ENCODE measurements at places on chromosomes 3 and 15. TPM values are rescaled to one million over a fixed set of nuclear protein-coding genes. Genes with fewer than 3 reads are reported as not detected.

- no peak for DNase-seq
These were observed 222.3 kb upstream of the LYSMD4 start for GRCh38 chr15:99955532-99955931.

DNA sequence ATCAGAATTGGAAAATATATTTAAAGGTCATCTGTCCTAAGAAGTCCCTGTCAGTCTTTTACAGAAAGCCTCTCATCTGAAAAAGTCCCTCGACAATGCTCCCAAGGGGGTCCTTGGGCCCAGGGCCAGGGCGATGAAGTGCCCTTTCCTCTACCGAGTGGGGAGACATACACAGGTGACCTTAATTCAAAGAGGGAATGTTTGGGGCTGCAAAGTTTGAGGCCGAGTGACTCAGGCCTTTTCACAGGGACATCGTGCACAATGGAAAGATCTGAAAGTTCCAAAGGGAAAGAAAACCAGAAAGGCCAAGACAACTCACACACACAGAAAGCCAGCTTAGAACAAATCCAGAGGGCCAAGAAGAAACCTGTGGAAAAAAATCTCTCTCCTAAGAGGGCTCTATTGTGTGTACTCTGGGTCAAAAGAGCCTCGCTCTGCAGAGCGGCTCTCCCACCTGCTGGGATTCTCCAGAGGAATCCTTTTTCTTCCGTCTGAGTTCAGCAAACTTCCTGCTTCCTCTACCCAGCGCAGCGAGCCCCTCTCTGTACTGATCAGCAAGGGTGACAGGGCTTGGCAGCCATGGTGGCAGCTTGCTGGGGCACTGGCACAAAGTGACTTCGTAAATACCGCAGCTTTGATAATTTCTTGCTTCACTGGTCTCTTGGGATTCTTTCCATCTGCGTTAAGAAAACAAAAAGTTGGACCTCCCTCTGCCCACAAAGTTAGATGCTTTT, 259.1 kb downstream of the OPA1 start:
- no peak for DNase-seq

- peak; percentile 22 for DNase-seq
These were observed 29.5 kb downstream of the C2CD4B start for GRCh38 chr15:62135532-62136134.

DNA sequence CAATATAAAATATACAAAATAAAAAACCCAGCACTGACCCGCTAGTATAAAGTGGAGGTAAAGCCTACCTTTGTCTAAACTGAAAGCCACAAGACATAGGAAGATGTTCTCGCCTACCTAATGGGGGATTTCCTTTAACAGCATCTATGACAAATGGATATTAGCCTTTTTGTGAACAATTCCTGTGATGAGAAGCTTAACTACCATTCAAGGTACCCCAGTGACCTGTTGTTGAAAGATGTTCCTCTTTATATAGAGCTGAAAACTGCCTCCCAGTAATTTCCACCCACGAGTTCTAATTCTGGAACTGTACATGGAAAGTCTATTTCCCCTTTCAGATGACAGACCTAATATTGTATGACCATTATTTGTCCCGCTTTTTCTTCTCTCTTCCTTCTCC, 109.8 kb upstream of the RASGRP1 start:
- DNase-seq, result no peak

DNA sequence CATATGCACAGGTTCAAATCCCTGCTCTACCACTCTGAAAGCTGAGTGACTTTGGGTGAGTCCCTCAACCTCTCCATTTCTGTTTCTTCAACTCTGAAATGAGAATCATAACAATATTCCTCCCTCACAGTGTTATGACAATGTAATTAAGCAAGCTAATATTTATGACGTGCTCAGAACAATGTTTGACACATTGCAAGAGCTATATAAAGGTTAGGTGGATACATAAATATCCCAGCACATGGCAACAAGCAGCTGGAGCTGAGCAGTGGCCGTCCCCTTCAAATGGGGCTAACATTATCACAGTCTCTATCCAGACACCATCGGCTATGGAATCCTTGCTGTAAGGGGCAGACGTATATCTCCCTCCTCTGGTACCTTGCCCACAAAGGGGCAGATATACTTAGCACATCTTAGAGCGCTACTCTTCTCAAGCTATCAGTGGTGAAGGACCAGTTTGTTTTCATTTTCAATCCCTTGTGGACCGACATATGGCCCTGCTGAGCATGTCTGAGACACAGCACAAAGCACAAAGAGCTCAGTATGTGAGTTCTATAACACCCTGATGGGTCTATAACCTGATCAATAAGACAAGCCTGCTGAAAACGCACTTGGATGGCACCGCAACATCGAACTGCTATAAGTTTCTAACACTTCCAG, 80.9 kb downstream of the PRICKLE2 start:
- DNase-seq, result no peak

DNA sequence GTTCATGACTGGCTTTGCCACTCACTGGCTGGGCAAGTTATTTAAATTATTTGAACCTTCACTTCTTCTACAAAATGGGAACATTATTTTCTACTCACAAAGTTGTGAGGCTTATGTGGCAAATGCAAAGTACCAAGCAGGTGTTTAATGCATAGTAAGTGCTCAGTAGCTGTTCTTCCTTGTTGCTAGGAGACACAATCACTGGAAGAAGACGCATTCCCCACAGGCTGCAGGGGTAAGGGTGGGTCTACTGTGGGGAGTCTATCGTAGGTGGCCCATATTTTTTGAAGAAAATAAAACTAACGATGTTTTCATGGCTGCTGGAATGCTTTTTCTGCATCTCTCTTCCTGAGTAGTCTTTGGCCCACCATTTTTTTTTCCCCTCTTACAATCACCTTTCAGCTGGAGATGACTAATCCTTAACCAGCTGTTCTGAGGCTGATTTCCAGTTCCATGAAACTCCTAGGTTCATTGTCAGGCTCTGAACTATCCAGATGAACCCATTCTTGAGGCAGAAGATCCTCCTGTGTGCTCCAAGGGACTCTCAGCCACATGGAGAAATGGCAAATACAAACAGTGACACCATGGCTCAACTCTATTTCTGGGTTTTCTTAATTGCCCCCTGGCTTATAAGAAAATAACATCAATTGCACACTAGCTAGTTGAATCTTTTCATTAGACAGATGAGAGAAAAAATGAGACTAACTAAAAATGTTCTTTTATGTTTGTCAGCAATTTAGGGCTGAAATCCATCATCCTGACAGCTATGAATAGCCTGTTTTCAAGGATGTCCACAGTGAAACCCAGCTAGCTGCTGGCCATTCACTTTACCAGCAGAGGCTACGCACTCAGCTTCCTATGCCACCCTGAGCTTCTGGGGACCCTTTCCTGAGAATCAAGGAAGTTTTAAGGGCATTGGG, 108.3 kb upstream of the ETV5 start:
- no peak for DNase-seq

GRCh38 chr3:110624576-110624975, 447.0 kb upstream of the NECTIN3 start:
- DNase-seq, result no peak

DNA sequence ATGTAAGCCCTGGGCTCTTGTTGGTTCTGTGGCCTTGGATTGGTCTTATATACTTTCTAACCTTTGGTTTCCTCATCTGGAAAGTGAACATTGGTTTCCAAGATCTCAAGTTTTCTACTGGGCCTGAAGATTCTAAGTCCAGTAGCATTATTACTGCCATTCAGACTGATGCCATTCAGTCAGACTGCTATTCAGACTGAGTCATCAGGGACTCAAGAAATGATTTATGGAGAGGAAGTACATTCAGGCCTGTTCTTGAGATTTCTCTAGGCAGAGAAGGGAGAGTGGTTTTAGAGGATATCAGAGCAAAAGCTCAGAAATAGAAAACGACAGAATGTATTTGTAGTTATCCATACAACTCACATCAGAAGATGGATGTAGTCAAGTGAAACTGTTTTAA, 557.2 kb downstream of the NR2F2 start:
- no peak for DNase-seq

DNA sequence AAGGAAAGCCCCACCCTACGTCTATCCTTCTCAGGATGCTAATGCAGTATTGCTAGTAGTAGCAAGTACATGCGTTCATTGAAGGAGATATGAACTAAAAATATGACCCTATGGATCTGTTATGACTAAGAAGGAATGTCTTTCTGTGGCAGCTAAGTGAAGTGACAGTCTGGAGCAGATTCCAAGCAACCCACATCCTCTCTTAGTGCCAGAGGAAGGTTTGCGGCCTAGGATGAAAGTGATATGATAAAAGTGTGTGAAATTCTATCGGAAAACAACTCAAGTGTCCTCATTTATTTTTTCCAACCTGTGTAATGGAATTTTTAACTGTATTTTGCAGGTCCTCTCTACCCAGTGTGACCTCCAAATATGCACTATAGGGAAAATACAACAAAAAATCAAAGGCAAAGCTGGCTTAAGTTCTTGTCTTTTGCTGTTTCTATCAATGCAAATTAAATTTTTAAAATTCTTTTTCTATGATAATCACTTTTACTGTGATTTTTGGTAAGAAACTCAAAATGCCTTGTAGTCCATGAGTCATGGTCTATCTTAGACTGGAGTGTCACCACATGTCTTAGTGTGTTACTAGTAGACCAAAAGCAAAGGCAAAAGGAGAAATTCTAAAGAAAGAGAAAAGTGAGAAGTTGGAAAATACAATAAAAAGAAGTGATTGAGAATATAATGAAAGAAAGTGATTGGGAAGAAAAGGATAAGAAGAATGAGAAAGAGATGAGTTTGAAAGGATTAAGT, 161.2 kb upstream of the TMCO5A start:
- DNase-seq, result no peak

- DNase-seq, result no peak
These were observed 48.9 kb downstream of the GLDN start for GRCh38 chr15:51390241-51390965.

DNA sequence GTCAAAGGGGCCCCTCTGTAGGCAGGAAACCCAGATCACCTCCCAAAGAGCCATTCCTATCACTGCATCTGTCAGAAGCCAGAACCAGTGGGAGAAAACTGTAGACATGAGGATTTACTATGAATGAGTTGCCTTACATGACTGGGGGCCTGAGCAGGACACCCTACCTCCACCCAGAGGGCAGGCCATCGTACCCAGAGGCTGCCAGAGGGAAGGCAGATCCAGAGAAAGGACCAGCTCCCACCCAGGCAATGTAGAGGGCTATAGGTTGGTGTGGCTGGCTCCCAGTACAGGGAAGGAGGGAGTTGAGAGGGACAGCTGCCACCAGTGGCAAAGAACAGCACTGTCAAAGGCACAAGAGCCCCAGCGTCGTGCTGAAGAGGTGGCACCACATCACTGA, 233.2 kb downstream of the OCA2 start:
- DNase-seq, result no peak

- peak; percentile 73 for DNase-seq
These were observed 33.9 kb downstream of the MYO5C start for GRCh38 chr15:52261498-52262242.

GRCh38 chr3:64056606-64057180, 33.4 kb upstream of the PSMD6 start:
- DNase-seq, result no peak

GRCh38 chr3:37124435-37124834, 49.9 kb downstream of the LRRFIP2 start:
- DNase-seq, result no peak

DNA sequence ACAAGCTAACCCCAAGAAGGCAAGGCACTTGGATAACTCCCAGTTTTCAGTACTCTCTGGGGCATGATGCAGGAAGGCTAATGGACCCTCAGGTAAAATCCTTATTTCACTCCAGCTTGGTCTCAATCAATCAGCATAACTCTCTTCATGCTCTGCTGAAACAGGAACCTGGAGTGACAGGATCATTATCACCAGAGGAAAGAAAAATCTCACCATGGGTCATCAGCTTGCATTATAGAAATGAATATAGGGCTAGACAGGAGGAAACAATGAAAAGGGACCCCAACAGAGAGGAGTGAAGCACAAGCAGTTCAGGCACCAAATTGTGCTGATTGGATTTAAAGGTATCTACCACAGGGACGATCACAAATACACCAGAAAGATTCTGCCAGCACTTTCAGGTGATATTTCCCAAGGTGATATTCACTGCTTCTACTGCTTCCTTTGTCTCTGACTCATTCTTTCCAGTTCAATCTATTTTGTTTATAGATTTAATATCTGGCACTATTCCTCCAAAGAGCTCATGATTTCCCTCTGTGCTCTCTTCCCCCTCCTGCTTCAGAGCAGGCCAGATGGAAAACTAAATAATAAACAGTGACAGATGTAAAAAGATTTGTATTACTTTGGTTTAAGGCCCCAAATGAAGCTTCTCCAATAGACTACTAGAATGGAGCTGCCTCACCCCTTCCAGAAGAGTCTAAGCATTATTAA, 22.9 kb upstream of the THUMPD3 start:
- DNase-seq, result no peak

- no peak for DNase-seq
These were observed 412.9 kb downstream of the TIGIT start for GRCh38 chr3:114706591-114707232.

DNA sequence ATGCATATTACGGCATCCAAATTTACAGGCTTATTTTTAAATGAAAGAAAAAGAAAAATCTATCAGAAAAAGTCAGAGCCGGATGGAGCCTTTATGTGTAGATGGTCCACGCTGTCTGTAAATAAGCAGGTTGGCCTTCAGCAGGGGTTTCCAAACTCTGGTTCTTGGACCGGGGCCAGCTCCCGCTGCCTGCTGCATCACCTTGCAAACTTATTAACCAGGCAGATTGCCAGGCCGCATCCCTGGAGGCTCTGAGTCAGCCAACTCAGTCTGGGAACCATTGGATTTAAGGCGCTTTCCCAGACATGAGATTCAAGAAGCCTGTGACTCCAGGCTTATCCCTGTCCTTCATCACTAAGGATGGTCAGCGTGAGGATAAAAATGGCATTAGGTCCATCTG, 212.4 kb downstream of the OPA1 start:
- DNase-seq, result no peak

DNA sequence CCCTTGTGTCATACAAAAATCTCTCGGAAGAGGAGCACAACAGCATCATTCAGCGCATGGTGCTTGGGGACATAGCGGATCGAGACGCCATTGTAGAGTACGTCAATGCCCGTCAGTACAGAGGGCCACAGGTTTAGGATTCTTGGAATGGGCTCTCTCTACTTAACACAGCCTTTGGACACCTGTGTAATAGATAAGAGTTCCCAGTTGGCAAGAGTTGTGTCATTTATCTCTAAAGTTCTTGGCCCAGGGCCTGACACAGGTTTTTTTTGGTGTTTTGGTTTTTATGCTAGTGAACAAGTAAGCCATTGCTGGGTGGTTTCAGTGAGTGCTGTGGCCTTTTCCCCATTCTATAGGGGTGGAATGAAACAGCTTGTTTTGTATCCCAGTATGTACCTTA, 54.1 kb downstream of the SNRK start:
- no peak for DNase-seq

The PRSS50 gene
- 3.2 TPM for polyA plus RNA-seq

The PP2D1 gene
- polyA plus RNA-seq, result 1.1 TPM

The STRIT1 gene
- polyA plus RNA-seq, result 1.5 TPM

The AHSG gene
- 0.62 TPM for polyA plus RNA-seq

The CCR8 gene
- not detected for polyA plus RNA-seq

The CP gene
- polyA plus RNA-seq, result 0.70 TPM

The ITIH1 gene
- polyA plus RNA-seq, result not detected

The GJD2 gene
- polyA plus RNA-seq, result not detected

The TGM4 gene
- polyA plus RNA-seq, result 0.18 TPM

The KCNH8 gene
- 1.8 TPM for polyA plus RNA-seq
